ENCODE measurements at places on chromosomes 6 and 20.

DNA sequence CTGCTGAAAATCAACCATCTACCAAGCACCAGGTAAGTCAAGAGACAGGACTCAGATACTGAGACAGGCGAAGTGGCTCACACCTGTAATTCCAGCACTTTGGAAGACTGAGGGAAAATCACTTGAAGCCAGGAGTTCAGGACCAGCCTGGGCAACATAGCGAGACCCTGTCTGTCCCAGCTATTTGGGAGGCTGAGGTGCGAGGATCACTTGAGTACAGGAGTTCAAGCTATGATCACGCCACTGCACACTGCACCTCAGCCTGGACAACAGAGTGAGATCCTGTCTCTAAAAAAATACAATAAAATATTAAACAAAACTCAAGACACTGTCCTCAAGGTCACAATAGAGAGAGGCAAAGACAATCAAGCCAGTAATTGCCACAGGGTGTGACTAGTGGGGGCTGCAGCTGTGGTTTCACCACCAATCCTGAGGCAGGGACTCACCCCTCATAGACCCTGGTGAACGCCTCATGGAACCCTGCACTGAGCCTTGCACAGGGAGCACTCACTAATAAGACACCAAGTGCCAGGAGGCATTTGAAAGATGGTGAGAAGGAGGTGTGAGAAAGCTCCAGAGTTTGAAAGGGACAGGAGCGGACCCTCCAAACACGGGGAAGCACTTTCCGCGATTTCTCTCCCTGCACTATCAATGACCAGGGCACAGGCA, 1.7 kb downstream of the SNHG17 start:
- DNase-seq, result no peak

DNA sequence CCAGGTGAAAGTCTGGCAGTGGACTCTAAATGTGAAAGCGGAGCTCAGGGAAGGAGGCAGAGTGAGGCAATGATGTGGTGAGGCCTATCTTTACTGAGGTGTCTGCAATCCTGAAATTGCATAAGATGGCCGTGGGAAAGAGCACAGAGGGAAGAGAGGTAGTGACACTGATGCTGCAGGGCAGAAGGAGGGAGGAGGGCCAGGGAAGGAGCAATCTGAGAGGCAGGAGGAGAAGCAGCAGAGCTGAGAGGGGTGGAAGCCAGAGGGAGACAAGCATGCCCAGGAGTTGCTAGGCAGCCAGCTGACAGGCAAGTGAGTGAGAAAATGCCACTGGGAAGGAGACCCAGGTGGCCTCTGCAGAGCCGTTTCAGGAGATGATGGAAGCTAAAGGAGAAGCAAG, 97.4 kb upstream of the CNR1 start:
- no peak for DNase-seq

DNA sequence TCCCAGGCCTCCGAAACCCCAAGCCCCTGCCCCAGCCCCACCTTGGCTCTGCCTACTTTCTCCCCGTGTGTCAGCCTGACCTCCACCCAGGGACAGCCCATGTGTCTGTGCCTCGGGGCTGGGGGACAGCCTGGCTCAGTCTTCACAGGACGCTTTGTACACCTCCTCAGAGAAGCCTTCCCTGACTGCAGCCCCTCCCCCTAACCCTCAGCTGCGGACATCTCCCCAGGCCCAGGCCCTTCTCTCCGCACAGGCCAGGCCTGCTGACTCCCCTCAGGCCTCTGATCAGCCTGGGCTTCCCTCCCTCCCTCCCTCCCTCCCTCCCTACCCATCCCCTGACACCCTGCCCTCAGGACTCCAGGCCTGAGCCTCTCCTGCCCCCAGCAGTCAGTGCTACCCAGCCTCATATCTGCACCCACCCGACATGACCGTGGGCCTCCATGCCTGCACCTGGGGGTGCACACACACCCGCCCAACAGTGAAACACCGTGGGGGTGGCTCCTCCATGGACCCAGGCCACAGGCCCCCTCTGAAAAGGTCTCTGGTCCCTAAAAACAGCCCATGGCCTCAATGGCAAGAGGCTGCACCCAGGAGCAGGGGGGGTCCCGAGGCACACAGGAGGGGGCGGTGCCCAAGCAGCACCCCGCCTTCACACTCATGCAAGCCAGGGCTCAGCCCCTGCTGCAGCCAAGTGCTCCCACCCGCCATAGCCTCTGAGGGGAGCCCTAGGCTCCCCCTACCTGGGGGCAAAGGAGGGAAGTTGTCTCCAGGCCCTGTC, 12.9 kb downstream of the LAMA5 start:
- DNase-seq, result no peak

DNA sequence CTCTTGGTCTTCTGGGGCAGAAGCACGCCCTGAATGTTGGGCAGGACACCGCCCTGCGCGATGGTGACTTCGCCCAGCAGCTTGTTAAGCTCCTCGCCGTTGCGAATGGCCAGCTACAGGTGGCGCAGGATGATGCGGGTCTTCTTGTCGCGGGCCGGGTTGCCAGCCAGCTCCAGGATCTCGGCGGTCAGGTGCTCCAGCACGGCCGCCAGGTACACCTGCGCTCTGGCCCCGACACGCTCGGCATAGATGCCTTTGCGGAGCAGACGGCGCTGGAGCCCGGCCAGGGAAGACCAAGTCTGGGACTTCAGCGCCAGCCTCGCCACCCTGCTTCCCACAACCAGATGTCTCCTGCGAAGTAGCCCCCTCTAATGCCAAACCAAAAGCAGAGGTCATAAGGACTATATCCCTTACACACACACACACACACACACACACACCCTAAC, 8.0 kb upstream of the SLC17A3 start:
- DNase-seq, result no peak

DNA sequence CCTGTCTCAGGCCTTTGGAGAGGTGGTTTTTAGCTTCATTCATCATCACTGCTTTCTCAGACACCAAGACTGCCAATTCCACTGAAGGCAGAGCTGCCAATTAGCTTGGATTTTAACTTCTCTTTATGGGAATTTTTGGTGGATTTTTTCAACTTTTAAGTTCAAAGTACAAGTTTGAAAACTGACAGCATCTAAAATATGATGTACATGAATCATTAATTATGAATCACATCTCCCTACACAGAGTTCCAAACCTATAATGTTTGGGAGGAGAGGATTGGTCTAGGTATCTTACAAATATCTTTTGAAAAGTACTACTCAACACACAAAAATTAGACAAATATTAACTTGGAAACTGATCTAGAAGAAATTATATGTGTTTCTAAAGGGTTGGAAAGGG, 25.5 kb downstream of the CNKSR3 start:
- DNase-seq, result no peak

DNA sequence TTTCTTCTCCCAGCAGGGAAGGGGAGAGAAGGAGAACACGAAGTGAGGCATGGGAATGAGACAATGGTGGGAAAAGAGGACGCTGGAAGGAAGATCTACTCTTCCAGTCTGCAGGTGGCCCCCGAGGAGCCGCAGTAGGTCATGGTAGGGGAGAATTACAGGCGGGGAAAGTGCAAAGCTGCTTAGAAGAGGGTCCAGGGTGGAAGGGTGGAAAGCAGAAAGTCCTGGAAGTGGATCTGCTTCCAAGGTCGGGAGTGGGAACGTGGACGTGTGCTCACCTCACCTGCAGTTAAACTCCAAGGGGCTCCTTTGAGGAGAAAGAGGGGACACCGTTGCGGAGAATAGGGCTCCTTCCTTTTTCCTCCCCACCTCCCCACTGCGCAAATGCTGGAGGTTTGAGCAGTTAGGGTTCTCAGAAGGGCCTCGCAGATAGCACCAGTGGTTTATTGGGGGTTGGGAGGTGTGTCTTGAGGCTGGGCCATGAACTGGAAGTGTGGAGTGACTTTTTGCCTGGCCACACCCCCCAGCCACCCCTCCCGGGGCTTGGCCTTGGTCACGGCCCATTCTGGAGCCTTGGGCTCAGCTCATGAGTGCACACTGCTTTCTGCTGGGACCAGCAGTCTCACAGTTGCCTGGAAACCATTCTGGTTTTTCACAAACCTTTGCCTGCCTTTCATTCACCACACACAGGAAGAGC, 100.4 kb upstream of the MLN start:
- peak; percentile 63 for DNase-seq
